ENCODE measurements at places on chromosomes 1 and 21.

DNA sequence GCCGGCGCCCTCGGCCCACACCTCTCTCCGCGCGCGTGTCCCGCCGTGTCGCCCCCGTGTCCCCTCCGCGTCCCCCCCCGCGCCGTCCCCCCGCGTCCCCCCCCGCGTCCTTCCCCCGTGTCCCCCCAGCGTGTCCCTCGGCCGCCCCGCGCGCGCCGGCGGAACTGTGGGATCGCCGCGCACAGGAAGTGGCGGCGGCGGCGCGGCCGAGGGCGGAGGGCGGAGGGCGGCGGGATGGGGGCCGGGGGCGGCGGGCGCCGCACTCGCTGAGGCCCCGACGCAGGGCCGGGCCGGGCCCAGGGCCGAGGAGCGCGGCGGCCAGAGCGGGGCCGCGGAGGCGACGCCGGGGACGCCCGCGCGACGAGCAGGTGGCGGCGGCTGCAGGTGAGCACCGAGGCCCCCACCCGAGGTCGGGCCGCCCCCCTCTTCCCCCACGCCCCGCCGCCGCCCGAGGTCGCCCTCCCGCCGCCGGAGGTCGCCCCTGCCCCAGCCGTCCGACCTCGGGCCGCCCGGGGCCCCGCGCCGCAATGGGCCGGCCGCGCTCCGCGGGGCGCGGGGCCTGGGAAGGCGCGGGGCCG is at the start of gene AGPAT3:
TSS of gene AGPAT3 (plus strand) at position 262 of the 578 bp plus-strand sequence. CDS start 94,459 bp downstream, outside the sequence.
- DNase-seq, result peak; percentile 22

GRCh38 chr1:204941421-204942338 is 71.0 kb downstream of the NFASC start:
- no peak for DNase-seq

GRCh38 chr1:42279055-42279454 is 56.0 kb downstream of the FOXJ3 start:
- DNase-seq, result no peak

DNA sequence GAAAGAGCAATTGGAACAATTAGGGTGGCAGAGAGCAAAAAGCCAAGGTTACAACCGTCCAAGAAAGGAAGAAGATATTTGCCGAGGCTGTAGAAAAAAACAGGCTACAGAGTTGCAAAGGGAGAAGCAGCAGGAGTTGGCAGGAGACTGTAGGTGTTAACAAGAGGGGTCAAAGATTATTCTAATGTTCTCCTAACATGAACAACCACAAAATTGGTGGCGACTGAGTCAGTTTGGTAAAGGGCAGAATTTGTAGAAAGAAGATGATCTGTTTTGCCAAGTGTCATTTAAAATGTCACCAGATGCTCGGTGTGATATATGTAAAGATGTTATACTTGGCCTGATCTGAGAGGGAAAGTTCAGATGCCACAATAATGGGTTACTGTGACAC is 401 bp upstream of the PRUNE1 start:
- DNase-seq, result no peak

GRCh38 chr1:27011058-27011764 is 1.4 kb downstream of the TENT5B start:
- DNase-seq, result no peak

GRCh38 chr1:66752671-66753371 is 562 bp downstream of the DYNLT5 start:
- DNase-seq, result no peak

- DNase-seq, result no peak
These were observed 4.0 kb upstream of the PEX10 start for GRCh38 chr1:2416403-2416802.

GRCh38 chr1:99306056-99306455 is 41.8 kb downstream of the PLPPR4 start:
- DNase-seq, result no peak

GRCh38 chr1:168637350-168637991 is 61.1 kb downstream of the XCL1 start:
- no peak for DNase-seq

- no peak for DNase-seq
These were observed 73.4 kb downstream of the SH3BGR start for GRCh38 chr21:39525129-39525528.

- DNase-seq, result no peak
These were observed 285.2 kb downstream of the PTGER3 start for GRCh38 chr1:70762386-70762785.

GRCh38 chr1:224619209-224619608 is 3.1 kb downstream of the CNIH3 start:
- DNase-seq, result no peak

DNA sequence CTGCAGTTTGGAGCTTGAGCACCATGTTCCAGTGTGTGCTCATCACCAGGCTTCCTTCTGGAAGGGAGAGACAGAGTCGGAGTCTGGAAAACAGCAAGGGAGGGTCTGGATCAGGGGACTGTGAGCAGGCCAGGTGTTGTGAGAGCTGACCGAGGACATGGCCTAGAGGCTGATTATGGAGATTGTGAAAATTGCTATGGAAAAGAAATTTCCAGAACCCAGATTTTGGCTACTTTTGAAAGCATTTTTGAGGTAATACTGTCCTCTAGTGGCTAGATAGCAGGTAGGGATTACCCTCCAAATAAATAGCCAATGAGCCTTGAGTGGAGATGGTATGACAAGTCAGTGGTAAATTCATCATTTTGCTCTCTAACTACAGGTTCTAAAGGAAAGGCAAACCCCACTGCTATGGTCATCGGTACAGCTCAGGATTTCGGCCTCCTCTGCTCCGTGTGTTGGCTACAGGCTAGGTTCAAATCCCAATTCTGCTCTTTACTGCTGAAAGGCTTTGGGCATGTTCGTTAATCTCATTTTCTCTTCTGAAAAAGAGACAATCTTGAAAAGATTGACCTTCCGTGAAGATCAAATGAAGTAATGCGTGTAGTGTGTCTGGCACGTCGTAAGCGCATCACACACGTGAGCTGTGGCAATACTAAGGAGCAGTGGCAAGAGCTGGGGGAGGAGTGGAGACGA is 1.0 kb upstream of the HAO2 start:
- no peak for DNase-seq

Measured in stimulated activated CD4-positive, alpha-beta T cell treated with anti-CD3 and anti-CD28 coated beads, Interleukin-1b, Interleukin-23, amount 100 ng/mL, for 1 hour (primary cell).